Stimulated activated CD8-positive, alpha-beta memory T cell treated with anti-CD3 and anti-CD28 coated beads, Interleukin-4, amount 100 ng/mL, for 4 hours (primary cell): ENCODE measurements at places on chromosomes 6 and 20.

GRCh38 chr6:53822401-53823125, 27.8 kb downstream of the LRRC1 start:
- no peak for DNase-seq

DNA sequence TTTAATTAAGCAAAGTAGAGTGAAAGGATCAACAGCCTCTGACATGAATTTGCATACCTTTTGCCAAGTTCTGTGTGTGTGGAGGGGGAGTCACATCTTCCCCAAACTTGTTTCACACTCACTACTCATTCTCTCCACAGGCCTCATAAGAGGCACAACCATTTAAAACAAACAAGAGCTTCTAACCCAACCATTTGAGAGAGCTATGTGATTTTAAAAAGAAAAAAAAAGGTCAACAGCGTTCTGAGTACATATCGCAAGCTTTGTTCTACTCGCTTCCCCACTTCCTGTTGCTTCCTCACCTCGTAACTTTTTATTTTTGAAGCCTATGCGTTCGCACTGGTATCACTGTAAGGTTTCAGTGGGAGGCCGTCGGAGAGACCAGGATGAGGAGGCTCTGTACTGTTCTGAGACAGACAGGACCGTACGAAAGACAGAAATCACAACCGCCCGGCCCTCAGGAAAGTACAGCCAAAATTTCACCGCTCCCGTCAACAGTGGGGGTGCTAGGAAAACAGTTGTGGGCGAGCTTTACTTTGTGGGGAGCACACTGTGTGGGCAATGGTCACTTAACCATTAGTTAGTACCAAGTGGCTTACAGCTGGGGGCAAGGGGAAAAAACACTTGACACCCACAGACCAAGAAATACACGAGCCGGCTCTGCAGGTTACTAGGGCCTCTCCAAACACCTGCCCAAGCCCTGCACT, 61.3 kb downstream of the TRERF1 start:
- no peak for DNase-seq

- DNase-seq: no peak
Observed at GRCh38 chr6:11730641-11731040, 48.0 kb downstream of the ADTRP start.

GRCh38 chr6:52253494-52253893, 9.2 kb upstream of the IL17F start:
- DNase-seq: no peak

- no peak for DNase-seq
Observed at GRCh38 chr20:4689220-4689619, 32.5 kb upstream of the PRND start.

DNA sequence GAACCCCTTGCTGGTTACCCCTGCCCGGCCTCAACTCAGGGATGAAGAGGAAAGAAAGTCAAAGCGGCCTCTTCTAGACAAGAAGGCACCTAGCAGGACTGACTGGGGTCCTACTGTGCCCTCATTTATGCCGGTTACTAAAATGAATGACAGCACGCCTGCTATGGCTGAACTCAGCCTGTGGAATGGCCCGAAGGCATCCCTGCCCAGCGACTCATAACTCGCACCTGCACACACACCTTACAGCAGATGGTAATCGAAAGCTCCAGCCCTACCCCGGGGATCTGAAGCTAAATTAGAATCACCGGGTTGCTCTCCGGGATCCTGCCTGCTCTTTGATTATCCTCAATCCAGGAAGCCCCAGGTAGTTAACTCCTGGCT, 747 bp upstream of the TXNDC5 start:
- no peak for DNase-seq

GRCh38 chr20:23298926-23299672, 51.5 kb upstream of the NXT1 start:
- no peak for DNase-seq

DNA sequence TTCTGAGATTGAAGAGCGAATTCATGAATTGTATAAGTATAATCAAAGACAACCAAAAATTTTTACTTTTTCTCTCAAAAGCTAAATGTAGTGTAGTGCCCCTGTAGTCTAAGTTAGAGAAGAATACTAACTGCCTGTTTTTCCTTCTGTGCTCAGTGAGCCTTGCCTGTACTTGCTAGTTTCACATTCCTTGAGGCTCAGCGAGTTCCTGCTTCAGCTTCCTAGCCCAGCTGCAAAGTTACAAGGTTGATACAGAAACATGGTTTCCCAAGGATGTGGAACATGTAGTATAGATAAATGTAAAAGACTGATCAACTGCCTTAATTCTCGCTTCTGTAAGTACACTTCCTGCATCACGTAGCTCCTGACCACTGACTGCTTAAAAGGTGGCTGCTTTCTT, 33.1 kb upstream of the SEC63 start:
- DNase-seq: no peak

GRCh38 chr20:50794181-50794845, 548 bp upstream of the BCAS4 start:
- no peak for DNase-seq

DNA sequence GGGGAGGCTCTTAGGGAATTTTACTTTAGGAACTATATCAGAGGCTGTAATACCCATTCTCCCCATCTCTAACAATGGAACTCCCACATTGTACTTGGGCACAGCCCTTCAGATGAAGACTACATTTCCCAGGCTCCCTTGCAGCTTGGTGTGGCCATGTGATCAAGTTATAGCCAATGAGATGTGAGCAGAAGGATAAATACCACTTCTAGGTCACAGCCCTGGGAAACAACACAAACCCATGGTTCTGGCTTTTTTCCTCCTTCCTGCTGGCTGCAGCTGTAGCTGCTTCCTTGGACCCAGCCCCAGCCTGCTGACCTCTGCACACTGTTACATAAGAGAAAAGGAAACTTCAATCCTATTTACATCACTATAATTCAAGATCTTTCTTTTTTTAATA, 445.9 kb upstream of the JARID2 start:
- DNase-seq: no peak

- no peak for DNase-seq
Observed at GRCh38 chr6:15213838-15214400, 31.9 kb upstream of the JARID2 start.

DNA sequence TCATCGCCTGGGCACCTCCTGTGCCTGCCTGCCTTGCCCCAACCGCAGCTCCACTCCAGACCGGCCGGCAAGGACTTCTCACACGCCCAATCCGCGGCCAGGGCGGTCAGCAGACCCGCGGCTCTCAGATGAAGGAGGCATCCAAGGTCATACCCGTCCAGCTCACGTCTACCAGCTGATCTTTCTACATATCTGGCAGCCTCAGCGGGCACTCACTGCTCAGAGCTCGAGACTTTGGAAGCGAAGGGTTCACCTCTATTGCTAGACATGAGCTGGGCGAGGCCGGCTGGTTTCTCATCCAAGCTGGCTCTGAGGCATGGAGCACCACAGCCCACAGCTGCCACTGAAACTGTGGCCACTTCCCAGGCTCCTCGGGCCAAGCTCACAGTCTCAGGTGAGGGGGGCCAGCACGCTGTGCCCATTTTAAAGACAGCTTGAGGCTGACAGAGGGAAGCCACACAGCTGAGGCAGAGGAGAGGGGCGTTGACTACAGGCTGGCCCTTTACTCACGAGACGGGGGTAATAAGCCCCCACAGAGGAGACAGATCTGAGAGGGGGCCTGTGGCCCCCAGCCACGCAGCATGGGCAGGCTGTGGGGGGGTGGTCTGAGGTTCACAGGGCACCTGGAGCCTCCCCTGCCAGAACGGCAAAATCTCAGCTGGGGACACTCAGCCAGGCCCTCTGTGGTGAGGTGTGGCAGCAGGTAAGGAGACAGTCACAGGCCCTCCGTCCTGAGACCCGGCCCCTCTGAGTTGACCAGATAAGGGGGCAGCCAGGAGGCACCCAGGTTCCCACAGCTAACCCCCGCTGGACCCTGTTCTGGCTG, 2.0 kb downstream of the LAMA5 start:
- no peak for DNase-seq

- DNase-seq: no peak
Observed at GRCh38 chr6:75089921-75090320, 115.9 kb downstream of the COL12A1 start.

GRCh38 chr6:72703093-72703492, 81.2 kb downstream of the KCNQ5 start:
- no peak for DNase-seq
